Activated naive CD4-positive, alpha-beta T cell treated with Interleukin-2 at 50 U/mL for 16 hours (primary cell): ENCODE measurements at places on chromosomes 13 and 19.

DNA sequence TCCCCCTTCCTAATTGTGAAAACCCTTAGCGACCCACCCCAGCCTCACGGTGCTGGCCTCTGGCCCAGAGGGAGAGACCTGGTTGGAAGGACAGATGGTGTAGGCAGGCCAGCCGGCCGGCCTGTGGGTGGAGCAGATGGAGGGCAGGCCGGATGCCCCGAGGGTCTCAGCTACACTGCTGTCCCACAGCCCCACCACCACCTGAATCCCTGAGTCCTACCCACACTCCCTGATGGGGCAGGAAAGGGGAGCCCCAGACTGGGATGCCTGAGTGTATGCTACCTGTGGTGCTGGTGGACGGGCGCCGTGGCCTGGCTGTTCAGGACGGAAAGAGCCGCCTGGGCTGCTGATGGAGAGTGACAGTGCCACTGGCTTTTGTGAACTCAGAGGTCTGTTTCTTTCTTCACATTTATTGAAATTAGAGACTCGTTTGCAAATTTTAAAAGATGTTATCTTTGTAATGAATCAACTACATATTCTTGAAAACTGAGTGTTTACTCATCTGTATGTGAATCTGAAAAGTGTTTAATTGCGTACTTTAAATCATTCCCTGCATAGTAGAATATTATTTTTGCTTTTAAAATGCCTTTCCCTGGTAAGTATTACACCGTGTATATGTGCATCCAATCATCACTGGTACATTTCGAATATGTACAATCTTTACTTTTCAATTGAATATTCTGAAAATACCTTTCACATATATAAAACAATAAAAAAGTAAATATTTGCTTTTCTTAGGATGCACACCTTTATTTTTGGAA lies 35.7 kb downstream of the TFDP1 start:
- no peak for DNase-seq

DNA sequence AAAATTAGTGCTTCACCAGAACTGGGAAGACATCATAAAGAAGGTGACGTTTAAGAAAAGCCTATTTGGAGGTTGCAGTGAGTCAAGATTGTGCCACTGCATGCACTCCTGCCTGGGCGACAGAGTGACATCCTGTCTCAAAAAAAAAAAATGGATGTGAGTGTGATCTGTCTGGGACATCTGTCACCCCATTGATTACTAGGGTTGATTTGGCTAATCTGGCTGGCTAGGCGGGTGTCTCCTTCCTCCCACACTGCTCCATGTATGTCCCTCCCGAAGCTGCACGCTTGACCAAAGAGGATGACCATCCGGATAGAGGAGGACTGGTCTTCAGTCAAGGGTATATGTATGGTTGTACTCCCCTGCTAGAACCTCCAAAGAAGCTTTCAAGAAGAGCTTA lies 2.6 kb downstream of the GTF2F2 start:
- DNase-seq, result no peak

DNA sequence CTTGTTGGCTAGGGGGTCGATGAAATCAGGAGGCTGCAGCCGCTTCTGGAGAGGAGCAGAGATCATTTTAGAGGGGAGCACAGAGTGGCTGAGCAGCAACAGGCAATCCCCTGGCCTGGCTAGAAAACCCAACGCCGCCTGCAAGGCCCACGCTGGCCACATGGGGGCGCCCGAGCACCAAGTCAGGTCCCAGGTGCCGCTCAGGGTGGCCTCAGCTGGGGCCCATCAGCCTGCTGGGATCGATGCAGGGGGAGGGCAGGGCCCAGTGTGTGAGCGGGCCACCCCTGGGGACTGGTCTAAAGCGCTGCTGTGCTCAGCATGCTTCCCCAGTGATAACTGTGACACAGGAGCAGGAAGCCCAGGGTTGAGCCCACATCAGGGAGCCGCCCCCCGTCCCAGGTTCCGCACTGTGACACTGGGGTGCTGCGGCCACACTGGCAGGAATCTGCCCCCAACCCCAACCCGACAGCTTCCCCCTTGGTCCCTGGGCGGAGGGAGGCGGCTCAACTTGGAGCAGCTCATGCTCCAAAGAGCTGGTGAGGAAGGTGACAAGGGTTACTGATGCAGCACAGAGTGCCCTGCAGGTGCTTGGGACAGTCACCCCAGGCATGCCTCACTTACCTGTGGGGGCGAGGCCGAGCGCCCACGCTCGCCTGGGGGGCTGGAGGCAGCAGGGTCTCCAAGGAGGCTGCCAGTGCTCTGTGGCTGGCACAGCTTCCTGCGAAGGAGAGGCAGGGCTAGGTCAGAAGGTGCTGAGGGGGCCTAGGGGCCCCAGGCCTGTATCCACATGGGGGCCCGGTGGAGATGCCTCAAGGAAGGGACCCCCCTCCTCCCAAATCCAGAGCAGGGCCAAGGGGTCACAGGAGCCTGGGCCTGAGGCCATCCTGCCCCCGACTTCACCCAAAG lies 13.3 kb upstream of the ISYNA1 start:
- peak; percentile 90 for DNase-seq

GRCh38 chr19:34639491-34640085 lies 37.4 kb downstream of the SCGB2B2 start:
- DNase-seq, result peak; percentile 47

DNA sequence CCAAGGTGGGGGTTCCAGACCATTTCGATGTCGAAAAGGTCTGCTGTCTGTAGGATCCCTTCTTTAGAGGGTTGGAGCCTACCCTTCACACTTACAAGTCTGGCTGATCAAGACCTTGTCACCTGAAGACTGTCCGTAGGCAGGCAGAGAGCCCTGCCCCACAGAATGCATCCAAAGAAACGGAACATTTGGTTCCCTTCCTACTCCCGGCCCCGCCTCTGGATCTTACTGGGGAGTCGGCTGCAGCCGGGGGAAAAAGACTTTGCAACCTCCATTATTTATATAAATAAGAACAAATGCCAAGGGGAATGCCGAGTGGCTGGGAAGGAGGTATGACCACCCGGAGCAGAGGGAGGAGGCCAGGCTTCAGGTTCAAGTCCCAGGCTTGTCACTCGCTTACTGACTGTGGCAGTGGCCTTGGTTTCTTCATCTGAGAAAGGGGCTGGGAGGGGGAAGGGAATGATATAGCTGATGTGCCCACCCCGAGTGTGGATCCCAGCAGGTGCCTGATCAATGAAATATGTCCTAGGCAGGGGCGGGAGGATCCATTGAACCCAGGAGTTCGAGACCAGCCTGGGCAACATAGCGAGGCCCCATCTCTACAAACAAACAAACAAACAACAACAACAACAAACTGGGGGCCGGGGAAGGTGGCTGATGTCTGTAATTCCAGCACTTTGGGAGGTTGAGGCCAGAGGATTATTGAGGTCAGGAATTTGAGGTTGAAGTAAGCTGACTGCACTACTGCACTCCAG lies 48.7 kb downstream of the RFX2 start:
- no peak for DNase-seq

- DNase-seq, result no peak
Measured at GRCh38 chr13:64371045-64371444, 2859.1 kb downstream of the PCDH9 start.

- no peak for DNase-seq
Measured at GRCh38 chr13:49113526-49114286, 106.4 kb upstream of the MLNR start.

DNA sequence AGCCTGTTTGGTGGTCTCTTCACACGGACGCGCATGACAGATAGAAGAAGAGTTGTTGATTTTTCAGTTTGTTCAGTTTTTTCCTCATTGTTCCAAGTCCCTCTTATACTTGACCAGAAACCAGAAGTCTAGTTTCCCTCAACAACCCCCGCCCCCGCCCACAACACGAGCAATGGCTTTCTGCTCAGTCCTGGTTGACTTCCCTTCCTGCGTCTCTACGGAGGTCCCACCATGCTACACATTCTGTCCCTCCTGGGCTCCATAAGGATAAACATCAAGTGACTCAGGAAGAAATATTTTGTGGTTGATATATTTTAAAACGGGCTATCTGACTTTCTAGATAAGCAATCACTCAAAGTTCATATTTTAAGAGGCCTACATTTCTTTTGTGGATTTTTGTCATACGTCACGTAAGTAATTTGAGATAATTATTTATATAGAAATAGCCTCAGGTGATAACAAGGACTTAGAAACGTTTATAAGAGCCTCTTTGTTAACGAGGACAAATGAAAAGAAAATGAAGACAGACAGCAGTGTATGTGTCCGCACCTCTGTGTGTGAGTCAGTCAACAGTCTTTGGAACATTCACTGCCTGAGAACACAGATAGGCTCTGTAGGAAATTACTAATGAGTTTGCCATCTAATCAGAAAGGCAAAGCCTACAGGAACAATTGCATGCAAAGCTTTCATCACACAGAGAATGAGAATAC lies 214.4 kb downstream of the RAP2A start:
- DNase-seq, result no peak

DNA sequence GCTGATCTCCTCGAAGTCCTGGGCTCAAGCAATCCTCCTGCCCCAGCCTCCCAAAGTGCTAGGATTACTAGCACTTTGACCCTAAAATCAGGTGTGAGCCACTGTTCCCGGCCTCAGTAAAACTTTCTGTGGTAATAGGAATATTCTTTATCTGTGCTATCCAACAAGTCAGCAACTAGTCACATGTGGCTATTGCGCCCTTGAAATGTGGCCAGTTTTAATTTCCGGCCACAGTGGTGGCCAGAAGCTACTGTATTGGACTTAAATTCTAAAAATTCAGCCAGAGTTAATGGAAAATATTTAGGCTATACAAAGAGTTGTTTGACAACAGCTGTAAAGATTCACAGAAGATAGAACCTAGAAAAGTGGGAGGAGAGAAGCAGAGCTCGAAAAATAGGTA lies 30.0 kb downstream of the KEAP1 start:
- no peak for DNase-seq

- DNase-seq, result no peak
Measured at GRCh38 chr13:77333594-77333993, 6.7 kb upstream of the MYCBP2 start.

GRCh38 chr19:16957855-16958254 lies 68.8 kb downstream of the CPAMD8 start:
- no peak for DNase-seq

DNA sequence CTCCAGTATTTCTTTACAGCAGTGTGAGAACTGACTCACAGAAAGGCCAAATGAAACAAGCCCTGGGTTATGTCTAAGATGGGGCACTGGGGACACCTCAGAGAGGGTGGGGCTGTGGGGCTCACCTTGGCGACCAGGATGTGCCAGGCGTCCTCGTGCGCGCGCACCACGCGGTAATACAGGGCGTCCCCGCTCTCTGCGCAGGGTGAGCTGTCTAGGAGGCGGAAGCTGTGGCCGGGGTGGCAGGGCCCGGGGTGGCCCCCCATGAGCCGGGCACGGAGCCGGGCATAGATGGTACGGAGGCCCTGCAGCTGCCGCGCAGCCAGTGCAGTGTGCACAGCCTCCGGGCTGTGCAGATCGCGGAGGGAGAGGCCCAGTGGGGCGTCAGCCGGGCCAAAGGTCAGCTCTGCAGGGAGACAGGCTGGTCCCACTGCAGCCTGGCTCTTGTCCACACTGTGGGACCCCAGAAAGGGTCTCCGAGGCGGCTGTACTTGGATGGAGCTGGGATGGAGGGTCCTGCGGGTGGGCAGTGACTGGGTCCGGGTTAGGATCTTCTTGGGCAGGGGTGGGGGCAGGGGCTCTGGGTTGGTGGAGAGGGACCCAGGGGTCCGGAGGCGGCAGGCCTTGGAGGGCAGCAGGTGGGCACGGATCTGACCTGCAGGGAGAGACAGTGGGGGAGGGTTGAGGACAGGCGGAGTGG lies 3.4 kb downstream of the PEAK3 start:
- DNase-seq, result no peak

DNA sequence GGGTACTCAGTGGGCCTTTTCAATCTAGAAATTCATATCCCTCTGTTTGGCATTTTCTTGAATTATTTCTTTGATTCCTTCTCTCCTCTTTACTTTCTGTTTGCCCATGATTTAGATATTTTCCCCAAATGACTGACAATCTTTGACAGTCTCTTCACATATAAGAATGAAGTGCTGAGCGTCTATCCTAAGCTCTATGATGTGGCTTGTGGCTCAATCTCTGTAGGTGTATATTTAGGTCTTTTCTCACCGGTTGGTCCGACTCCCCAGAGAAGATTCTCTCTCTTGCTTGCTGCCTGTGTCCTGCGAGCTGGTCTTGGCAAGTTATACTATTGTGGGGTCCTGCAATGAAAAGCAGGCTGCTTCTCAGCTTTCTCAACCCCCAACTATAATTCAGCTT lies 29.0 kb downstream of the FLT3 start:
- no peak for DNase-seq

DNA sequence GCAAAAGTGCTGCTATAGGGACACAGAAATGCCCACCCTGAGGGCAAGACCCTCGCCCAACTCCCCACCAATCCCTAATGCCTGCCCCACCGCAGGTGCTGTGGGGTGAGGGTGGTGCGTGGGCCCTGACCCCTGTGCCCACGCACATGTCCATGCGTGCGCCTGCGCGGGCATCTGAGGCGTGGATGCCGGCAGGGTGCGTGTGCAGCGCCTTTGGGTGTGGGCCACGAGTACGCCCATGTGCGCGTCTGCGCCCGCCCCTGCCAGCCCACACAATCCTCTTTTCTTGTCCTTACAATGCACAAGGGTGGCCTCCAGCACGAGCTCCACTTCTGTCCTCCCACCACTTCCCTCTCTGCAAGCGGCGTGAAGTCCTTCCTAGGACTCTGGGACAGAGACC lies 14.3 kb downstream of the FUT6 start:
- no peak for DNase-seq

DNA sequence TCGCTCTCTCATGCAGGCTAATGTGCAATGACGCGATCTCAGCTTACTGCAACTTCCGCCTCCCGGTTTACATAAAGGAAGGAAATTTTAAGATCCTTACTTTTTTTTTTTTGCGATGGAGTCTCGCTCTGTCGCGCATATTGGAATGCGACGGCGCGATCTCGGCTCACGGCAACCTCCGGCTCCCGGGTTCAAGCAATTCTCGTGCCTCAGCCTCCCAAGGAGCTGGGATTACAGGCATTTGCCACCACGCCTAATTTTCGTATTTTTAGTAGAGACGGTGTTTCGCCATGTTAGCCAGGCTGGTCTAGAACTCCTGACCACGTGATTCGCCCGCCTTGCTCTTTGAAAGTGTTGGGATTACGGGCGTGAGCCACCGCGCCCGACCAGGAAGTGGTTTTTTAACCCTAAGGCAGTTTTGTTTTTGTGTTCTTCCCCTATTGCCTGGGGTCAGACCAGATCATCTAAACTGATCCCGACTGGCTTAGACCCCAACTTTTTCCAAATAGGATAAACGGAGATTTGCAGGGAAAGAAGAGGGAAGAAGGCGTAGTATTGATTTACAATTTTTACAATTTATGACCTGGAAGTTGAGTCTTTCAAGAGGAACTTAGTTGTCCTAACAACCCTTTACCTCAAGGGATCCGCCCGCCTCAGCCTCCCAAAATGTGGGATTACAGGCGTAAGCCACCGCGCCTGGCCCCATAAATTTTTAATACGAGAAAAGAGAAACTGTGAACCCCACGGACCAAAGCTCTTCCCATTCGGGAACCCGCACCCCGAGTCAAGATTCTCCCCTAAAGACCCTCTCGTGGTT lies 142.0 kb downstream of the ZNF737 start:
- DNase-seq, result peak; percentile 27

- no peak for DNase-seq
Measured at GRCh38 chr13:33092073-33092987, 76.1 kb downstream of the KL start.

DNA sequence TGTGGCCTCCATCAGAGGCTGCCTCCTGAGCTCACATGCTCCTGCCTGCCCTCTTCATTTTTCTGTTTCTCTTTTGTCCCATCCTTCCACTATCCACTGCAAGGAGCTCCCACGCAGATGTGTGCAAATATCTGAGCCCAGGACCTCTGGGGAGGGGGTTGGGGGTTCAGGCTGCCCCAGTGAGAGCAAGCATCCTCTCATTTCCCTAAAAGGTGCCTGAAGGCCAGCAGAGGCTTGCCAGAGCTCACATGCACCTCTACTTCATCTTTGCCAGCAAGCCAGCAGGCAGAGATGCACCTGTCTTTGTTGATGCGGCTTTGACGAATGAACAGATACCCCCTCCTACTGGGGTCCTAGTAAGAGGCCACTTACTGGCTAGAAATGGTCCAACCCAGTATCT lies 128.8 kb downstream of the FGF9 start:
- DNase-seq, result no peak
